ENCODE measurements at places on chromosomes 2 and 18. TPM values are rescaled to one million over a fixed set of nuclear protein-coding genes. Genes with fewer than 3 reads are reported as not detected.

LYPD6 gene
- not detected for polyA plus RNA-seq

WDR43 gene
- 7.9 TPM for polyA plus RNA-seq

GRCh38 chr2:231295363-231295655 lies 96.9 kb downstream of the ARMC9 start:
- no peak overlapping the region for H3K4me3 ChIP-seq
- H3K36me3 ChIP-seq = no peaks in the 10 kb centered on the region
- peaks cover 37% of the 10 kb centered on the region for H3K4me1 ChIP-seq
- H3K27me3 ChIP-seq = no peaks in the 10 kb centered on the region

DNA sequence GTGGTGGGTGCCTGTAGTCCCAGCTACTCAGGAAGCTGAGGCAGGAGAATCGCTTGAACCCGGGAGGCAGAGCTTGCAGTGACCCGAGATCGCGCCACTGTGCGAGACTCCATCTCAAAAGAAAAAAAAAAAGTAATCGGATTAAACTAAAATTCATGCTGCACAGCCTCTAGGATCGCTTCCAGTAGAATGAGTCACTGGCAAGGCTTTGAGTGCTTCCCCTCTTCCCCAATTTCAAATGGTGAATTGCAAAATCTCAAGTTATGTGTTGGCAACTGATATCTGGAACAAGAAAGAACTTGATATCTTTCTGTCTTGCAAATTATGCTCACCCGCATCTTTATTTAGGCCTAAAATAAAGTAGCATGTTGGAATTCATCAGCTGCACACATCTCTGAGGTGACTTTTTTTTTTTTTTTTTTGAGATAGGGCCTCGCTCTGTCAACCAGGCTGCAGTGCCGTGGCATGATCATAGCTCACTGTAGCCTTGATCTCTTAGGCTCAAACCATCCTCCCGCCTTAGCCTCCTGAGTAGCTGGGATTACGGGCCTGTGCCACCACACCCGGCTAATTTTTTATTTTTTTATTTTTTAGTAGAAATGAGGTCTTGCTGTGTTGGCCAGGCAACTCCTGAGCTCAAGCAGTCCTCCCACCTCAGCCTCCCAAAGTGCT lies 12.7 kb downstream of the TTC39C start:
- H3K4me1 ChIP-seq = peaks cover 45% of the 10 kb centered on the region
- H3K27me3 ChIP-seq = no peaks in the 10 kb centered on the region
- DNase-seq = peak; percentile 84
- peaks cover 16% of the 10 kb centered on the region for H3K36me3 ChIP-seq
- peak overlapping the region; percentile 57 for H3K27ac ChIP-seq
- peak overlapping the region; percentile 55 for H3K4me3 ChIP-seq

DNA sequence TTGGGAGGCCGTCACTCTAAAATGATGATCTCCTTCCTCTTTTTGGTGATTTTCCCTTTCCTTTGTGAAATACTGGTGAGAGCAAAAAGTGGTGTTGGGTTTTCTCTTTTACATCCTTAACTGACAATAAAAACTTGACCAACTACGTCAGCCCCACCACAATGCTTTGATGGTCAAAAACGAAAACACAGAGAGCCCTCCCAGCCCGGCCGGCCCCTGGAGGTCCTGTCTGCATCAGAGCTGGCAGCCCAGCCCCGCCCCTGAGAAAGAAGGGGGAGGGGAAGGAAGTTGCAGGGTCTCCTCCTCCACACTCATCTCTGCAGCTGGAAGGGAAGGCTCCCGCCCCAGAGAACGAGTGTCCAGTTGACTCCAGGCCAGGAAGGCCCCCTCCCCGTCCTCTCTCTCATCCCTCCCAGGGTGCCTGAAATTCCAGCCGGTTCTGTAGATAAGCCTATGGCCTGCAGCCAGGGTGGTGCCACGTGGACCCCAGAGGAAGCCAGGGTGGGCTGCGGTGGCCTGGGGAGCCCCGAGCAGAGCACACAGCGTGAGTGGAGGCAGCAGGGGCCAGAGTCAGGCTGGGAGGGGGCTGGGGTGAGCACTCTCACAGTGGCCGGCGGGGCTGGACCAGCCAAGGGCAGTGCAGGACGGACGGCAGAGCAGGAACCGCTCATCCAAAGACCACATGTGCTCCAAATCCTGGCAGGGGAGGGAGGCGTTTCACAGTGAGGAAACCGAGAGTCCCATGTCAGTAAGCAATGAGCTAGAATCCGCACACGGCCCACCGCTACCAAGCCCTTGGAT lies 19.8 kb downstream of the BIN1 start:
- DNase-seq = peak; percentile 77
- no peaks in the 10 kb centered on the region for H3K36me3 ChIP-seq
- H3K27me3 ChIP-seq = no peaks in the 10 kb centered on the region
- H3K4me3 ChIP-seq = peak overlapping the region; percentile 64
- H3K27ac ChIP-seq = peak overlapping the region; percentile 72

Data from CD14-positive monocyte (primary cell).